ENCODE measurements at places on chromosomes 4 and X.

GRCh38 chrX:24741330-24741729 lies 47.6 kb downstream of the POLA1 start:
- no peak for DNase-seq

GRCh38 chr4:61049018-61049417 lies 151.1 kb upstream of the ADGRL3 start:
- no peak for DNase-seq

DNA sequence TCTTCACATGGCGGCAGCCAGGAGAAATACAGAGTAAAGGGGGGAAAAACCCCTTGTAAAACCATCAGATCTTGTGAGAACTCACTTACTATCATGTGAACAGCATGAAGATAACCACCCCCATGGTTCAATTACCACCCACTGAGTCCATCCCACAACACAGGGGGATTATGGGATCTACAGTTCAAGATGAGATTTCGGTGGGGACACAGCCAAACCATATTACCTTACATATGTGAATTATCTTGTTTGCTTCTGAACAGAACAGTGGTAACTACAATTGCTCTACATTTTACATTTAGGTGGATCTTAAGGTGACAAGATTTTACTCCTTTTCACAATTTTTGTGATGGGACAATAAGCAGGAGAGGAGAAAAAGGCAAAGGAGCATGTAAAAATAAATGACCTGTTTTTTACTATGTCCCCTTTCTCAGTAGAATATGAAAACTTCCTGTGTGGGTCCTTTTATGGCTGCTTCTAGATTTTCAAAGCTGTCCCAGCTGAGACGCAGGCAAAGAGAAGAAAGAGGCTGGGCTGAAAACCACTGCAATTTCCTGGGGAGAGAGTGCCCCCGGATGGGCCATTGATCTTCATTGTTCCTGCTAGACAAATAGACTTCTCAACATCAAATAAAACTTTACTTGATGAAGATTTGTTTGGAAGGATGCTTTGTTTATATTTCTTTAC lies 45.9 kb upstream of the PGM2 start:
- DNase-seq: no peak

GRCh38 chr4:13445841-13446790 lies 38.0 kb downstream of the RAB28 start:
- DNase-seq: no peak

- no peak for DNase-seq
These were observed 48.0 kb downstream of the TENM3 start for GRCh38 chr4:182291175-182291574.

DNA sequence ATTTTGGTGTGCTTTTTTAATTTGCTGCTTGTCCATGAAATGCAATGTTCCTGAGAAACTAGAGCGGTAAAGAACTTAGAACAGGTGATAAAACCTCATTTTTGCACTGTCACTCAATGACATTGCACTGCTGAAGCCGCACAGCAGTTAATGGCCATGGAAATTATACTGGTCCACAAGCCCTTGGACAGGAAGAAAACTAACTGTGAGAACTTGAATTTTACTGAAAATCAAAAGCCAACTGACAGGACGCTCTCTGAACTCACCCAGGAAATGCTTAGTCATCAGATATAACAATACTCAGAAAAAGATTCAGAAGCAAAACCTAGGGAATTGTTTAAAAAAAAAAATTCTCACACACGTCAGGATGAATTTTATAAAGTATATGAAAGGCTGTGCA lies 246.4 kb upstream of the SLC7A11 start:
- DNase-seq: no peak

DNA sequence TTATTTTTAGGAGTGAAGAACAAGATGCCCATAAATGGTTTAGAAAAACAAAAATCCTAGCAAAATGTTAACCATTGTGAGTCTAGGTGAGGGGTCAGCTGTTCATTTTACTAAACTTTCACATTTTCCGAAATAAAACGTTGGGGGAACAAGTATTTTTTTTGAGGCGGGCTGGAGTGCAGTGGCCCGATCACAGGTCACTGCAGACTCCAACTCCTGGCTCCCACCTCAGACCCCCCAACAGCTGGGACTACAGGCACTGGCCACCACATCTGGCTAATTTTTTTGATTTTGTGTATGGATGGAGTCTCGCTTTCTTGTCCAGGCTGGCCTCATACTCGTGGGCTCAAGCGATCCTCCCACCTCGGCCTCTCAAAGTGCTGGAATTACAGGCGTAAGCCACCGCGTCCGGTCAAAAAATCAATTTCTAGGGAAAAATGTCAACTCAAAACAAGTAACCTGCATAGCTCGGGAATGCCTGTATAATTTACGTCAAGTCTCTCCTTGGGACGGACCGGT lies 742 bp upstream of the TAF1 start:
- no peak for DNase-seq

- no peak for DNase-seq
These were observed 400.2 kb downstream of the MID1IP1 start for GRCh38 chrX:39201305-39201990.

GRCh38 chr4:159238631-159239030 lies 135.8 kb downstream of the RAPGEF2 start:
- DNase-seq: no peak

- DNase-seq: no peak
These were observed 36.5 kb downstream of the PLK4 start for GRCh38 chr4:127917151-127917550.

- DNase-seq: no peak
These were observed 194.7 kb upstream of the LNX1 start for GRCh38 chr4:53785996-53786395.

GRCh38 chr4:26289401-26289800 lies 31.4 kb upstream of the RBPJ start:
- DNase-seq: no peak

DNA sequence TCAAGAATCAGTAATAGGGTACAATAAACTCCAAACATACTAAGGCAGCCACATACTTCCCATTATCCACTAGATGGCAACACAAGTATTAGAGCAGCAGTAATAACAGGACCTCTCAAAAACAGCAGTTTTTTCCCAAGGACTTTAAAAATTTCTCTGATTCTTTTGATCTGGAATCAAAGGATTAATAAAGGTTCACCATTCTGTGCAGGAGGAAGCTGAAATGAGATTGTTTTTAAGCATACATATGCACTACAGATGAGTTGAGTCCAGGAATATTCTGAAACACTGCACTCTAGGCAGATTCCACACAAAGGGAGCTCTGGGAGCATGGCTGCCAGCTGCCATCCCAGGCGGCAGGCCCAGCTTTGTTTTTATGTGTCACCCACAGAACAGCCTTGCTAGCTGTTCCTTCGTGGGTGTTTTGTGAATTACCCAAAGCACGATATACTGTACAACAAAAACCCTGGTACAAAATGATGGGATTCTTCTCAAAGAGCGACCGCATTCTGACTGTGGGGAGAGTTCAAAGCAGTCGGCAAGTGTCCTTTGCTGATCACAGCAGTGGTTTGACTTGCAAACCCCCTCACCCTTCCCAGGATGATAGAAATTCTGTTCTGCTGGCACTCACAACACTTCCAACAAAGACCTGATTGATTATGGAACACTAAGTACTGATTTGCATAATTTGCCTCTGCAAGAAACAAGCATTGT lies 61.0 kb downstream of the STX18 start:
- no peak for DNase-seq

GRCh38 chrX:101257448-101258258 lies 33.5 kb downstream of the TAF7L start:
- DNase-seq: no peak

DNA sequence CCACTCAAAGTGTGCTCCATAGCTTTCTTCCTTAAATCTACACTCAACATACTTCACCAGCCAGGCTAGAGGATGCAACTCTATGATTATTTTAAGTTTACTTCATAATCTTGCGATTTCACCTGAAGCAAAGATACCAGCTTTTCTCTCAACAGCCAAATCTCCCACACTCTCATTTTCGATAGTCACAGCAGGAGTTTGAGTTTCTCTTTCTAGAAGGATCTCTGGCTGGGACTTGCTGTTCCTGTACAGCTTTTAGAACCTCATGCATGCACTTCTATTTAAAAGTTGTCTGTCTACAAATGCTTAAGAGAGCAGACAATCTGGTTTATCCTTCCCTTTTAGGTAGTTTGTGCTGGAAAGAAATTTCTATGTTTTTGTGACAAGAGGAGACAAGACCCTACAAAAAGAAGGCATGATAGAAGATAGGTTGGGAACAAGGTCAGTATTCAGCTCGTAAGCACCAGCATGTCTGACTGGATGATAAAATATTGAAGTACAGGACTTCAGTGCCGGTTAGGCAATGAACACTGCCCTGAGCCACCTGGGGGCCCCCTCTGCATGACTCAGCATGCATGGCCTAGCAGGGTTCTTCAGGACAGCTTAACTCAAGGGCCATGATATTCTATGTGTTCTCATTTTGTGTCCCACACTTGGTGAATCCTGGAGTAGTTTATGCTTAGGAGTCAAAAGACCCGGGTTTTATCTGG lies 65.6 kb downstream of the ATXN3L start:
- DNase-seq: no peak

GRCh38 chrX:38357747-38358673 lies 5.6 kb downstream of the OTC start:
- no peak for DNase-seq

DNA sequence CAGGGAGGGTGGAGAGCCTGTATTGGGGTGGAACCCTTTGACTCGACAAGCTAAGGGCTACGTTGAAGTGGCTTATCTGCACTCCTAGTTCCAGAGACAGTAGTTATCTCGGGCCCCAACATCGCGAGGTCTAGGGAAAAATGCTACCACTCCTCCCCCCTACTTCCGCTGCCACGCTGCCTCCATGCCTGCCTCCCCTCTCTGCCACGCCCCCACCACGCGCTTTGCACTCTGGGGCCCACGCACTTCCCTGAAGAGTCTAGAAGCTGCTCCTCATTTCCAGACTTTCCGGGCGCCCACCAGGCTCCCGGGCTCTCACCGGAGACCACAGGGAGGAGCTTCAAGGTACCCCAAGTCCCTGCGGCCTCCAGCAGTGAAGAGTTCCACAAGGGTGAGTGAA lies at the start of gene PASD1:
Gene PASD1 (plus strand): TSS at position 227 of the 400 bp plus-strand sequence. CDS start 37,879 bp downstream, outside the sequence.
- DNase-seq: no peak

DNA sequence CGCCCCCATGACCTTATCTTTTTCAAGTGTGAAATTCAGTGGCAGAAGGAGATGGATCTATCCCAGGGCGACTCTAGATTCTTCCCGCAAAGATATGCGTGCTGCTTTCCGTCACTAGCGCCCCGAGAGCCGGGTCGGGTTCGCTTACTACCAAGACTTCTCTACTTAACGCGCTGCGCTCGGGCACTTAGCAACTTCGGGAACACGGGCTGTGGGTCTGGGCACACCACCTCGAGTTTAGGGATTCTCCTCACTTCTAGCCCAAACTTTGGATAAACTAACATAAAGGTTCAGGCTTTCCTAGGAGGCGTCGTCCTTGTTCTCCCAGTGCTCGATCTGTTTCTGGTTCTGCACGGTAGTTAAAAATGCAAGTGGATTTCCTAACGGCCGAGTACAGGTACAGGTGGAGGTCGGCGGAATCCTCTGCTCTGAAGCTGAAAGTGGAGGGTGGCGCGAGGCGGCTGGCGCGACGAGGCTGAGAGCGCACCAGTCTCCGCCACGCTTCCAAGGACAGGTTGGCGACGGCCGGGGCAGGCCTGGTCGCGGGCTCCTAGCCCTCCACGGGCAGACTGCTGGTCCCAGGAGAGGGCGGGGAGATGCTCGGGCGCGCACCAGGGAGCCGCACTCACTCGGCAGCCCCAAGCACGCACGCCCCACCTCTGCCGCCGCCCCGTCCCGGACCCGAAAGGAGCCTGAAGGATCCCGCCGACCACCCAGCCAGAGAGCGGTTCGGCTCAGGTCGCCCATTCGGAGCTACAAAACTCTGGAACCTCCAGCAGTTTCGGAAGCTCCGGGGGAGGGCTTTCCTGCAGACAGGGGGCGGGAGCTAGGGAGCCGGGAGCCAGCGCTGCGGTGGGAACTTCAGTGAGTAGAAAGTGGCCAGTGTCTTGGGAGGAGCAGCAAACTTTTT lies 100.8 kb upstream of the TENM3 start:
- peak; percentile 50 for DNase-seq

DNA sequence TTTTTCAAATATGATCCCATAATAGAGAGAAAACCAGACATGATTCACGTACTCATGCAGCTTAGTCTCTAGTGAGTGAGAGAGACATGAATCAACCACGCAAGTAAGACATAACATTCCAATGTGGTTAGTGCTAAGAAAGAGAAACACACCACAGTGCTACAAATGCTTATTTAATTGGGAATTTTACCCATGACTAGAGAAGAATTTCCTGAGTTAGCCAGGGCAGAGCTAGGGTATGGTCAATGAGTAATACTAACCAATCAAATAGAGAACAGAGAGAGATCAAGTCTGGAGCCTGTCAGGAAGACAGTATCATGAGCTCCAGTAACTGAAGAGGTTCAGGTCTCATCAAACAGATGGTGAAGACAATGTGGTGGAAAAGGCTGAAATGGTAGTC lies 495.2 kb downstream of the PDGFC start:
- no peak for DNase-seq
